ENCODE measurements at places on chromosomes 5 and 9. TPM values are rescaled to one million over a fixed set of nuclear protein-coding genes. Genes with fewer than 3 reads are reported as not detected.

GRCh38 chr5:133697536-133698258 is 85.4 kb upstream of the FSTL4 start:
- H3K4me1 ChIP-seq, result no peaks in the 10 kb centered on the region
- no peaks in the 10 kb centered on the region for H3K36me3 ChIP-seq
- no peak overlapping the region for H3K4me3 ChIP-seq
- no peak for DNase-seq

GRCh38 chr5:1724822-1725602 is 74.6 kb downstream of the MRPL36 start:
- H3K4me3 ChIP-seq, result no peak overlapping the region
- H3K27ac ChIP-seq, result no peak overlapping the region
- no peaks in the 10 kb centered on the region for H3K36me3 ChIP-seq
- no peaks in the 10 kb centered on the region for H3K27me3 ChIP-seq

GRCh38 chr9:136587944-136588662 is 42.3 kb upstream of the NOTCH1 start:
- no peak for DNase-seq
- no peak overlapping the region for H3K4me3 ChIP-seq
- H3K36me3 ChIP-seq, result no peaks in the 10 kb centered on the region
- H3K27ac ChIP-seq, result no peak overlapping the region

Gene NEUROG1
- total RNA-seq, result not detected

DNA sequence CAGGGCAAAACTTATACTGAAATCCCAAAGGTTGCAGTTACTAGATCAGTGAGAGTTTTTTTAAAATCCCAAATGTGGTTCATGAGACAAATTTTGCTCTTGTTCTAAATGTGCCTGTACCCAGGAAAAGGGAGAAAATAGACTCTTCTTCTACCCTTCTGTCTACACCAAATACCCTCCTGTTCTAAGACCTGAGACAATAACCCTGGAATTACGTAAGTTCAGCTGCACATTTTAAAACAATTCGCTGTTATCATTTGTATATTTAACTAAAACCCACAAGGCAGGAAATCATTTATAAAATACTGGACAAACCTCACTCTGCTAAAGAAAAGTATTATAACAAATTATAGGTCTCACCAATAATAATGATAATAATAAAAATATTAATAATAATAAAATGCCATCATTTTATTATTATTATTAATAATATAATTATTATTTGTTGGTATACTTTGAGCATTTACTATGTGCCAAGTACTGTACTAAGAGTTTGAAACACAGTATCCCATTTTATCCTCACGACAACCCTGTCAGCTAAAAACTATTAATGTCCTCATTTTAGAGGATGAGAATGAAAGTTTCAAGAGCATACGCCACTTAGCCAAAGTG is 49.8 kb upstream of the AFAP1L1 start:
- H3K27ac ChIP-seq, result peak overlapping the region; percentile 13
- peaks cover 9% of the 10 kb centered on the region for H3K4me1 ChIP-seq
- peak; percentile 80 for DNase-seq
- H3K36me3 ChIP-seq, result no peaks in the 10 kb centered on the region

Gene WNK2
- total RNA-seq, result 0.89 TPM

Gene PROB1
- 0.60 TPM for total RNA-seq

DNA sequence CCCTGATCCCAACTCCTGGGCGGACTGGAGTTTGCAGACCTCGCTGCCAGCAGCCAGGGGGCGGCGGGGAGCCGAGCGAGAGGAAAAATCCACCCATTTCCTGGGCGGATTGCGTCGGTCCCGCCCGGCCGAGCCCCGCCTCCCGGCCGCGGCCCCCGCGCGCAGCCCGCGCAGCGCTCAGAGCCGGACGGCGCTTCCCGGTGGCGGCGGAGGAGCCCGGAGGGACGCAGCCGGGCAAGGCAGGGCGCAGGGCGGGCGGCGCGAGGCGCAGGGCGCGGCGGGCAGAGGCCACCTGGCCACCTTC is at the start of gene OLFM1:
Gene OLFM1, plus strand, starts transcription at position 180 of the 304 bp plus-strand sequence. CDS start 322 bp downstream, outside the sequence.
- H3K4me1 ChIP-seq, result no peaks in the 10 kb centered on the region
- H3K27me3 ChIP-seq, result peaks cover 21% of the 10 kb centered on the region
- no peaks in the 10 kb centered on the region for H3K36me3 ChIP-seq

GRCh38 chr5:57754616-57755015 is 272.0 kb upstream of the ACTBL2 start:
- no peaks in the 10 kb centered on the region for H3K36me3 ChIP-seq
- no peak for DNase-seq
- no peaks in the 10 kb centered on the region for H3K27me3 ChIP-seq

Gene PCDHGB1
- total RNA-seq, result 1.5 TPM

DNA sequence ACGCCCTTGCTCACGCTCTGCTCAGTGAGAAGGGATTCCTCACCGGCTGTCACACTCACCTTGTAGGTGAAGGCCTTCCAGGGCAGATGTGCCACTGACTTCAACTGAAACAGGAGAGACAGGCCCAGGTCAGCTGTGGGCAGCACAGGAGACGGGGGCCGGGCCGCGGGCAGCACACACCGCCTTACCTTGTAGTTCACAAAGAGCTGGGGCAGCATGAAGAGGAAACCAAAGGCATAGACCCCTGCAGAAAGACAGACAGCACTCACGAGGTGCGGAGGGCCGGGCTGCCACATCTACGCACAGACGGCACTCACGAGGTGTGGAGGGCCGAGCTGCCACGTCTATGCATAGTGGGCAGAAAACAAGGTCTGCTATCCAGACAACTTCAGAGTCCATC is 23.3 kb downstream of the CLPTM1L start:
- no peak overlapping the region for H3K4me3 ChIP-seq
- no peaks in the 10 kb centered on the region for H3K27me3 ChIP-seq
- no peaks in the 10 kb centered on the region for H3K4me1 ChIP-seq
- H3K27ac ChIP-seq, result no peak overlapping the region
- peaks cover 21% of the 10 kb centered on the region for H3K36me3 ChIP-seq
- DNase-seq, result no peak

DNA sequence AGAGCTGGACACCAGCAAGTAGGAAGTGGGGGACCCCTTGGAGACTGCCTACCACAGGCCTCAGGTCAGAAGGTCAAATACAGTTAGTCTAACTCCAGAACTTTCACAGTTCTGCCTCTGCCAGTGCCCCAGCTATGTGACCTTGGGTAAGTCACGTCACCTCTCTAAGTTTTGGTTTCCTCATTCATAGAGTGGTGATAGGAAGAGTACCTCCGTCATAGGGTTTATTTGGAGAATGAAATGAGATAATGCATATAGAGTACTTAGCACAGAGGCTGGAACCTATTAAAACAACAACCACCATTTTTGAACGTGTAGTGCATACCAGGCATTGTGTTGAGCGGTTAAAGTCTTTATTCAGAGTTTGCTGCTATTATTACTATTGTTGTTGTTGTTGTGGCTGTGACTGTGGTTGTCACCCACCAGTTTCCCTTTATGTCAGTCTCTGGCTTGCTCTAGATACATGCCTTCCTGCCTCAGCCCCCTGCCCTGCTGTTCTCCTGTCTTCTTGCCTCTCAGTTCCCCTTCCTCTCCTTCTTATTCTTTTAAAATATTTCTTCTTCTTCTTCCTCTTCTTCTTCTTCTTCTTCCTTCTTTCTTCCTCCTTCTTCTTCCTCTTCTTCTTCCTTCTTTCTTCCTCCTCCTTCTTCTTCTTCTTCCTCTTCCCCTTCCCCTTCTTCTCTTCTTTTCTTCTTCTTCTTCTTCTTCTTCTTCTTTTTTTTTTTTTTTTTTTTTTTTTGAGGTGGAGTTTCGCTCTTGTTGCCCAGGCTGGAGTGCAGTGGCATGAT is 67.8 kb downstream of the RALGPS1 start:
- no peak for DNase-seq
- H3K27me3 ChIP-seq, result no peaks in the 10 kb centered on the region
- no peak overlapping the region for H3K4me3 ChIP-seq
- H3K36me3 ChIP-seq, result no peaks in the 10 kb centered on the region
- no peak overlapping the region for H3K27ac ChIP-seq

DNA sequence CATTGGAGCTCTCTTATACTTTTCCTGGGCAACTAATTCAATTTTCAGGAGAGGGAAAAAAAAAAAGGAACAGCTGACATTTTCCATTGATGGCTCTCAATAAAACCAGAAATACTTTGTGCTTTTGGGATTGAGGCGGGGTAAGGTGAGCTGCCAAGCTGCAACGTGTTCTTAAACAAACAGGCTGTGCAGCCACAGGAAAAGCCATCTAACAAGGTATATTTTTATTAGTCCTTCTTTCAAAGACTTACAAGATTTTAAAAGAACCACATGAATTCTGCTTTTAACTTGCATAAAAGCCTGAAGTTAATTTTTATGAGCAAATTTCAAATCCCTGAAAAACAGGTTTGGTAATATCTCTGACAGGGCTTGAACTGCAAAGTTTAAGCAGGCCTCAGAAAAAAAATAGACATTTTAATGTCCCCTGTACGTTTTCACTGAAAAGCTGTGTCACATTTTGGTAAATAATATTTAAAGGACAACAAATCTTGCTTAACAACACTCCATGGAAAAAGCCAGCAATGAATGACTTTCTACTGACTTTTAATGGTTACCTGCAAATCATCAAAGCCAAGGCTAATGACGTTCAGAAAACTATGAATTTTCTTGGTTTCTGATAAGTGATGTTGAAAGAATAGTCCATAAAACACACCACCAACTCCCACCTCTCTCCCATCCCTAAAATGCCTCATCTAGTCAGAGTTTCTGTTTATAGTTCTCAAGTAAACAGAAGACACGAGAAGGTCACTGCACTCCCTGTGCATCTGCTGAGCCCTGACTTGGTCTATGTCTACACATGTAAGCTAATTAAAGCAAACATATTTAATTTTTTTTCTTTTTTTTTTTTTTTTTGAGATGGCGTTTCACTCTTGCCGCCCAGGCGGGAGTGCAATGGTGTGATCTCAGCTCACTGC is 433.6 kb downstream of the PIK3R1 start:
- no peaks in the 10 kb centered on the region for H3K36me3 ChIP-seq
- no peak overlapping the region for H3K4me3 ChIP-seq
- DNase-seq, result no peak
- no peaks in the 10 kb centered on the region for H3K4me1 ChIP-seq
- no peaks in the 10 kb centered on the region for H3K27me3 ChIP-seq
- no peak overlapping the region for H3K27ac ChIP-seq

GRCh38 chr5:128121651-128122050 is 38.1 kb downstream of the SLC12A2 start:
- H3K27ac ChIP-seq, result no peak overlapping the region
- no peaks in the 10 kb centered on the region for H3K4me1 ChIP-seq
- H3K4me3 ChIP-seq, result no peak overlapping the region
- no peaks in the 10 kb centered on the region for H3K27me3 ChIP-seq
- DNase-seq, result no peak

DNA sequence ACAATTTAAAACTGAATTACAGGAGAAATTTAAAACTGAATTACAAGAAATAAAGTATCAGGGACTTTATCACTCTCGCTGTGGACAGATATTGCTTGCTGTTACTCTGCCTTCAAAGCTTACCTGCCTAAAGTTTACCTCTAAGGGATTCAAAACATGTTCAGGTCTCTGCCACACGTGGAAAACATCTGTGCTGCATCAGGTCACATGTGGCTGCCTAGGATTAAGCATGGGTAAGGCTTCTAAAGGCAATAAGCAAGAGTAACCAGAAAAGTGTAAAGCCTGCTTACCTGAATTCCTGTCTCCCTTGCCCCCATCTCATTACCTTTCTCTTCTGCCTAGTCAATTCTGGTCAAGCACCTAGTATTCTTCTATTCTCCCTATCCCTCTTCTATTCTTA is 18.9 kb downstream of the MINAR2 start:
- H3K4me3 ChIP-seq, result no peak overlapping the region
- H3K36me3 ChIP-seq, result no peaks in the 10 kb centered on the region
- H3K4me1 ChIP-seq, result no peaks in the 10 kb centered on the region
- H3K27me3 ChIP-seq, result no peaks in the 10 kb centered on the region

Gene ARID3C
- total RNA-seq, result 0.16 TPM

DNA sequence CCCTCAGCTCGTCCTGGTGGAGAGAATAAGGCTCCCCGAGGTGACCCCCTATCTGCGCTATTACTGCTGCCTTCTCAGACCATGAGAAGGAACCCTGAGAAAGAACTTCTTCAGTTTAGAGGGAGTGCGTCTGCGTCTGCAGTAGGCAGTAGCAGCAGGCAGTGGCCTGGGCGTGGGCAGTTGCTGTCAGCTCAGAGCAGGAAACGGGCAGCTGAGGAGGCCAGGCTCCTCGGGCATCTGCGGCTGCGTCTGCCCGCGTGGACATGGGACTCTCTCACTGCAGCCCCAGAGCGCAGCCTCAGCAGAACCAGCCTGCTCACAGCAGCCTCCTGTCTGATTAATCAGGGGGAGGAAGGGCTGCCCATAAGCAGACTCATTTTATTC is 49.8 kb upstream of the FCN1 start:
- no peak overlapping the region for H3K27ac ChIP-seq
- H3K36me3 ChIP-seq, result no peaks in the 10 kb centered on the region
- H3K27me3 ChIP-seq, result no peaks in the 10 kb centered on the region
- no peak overlapping the region for H3K4me3 ChIP-seq
- H3K4me1 ChIP-seq, result no peaks in the 10 kb centered on the region

Gene SAPCD2
- 0.43 TPM for total RNA-seq

DNA sequence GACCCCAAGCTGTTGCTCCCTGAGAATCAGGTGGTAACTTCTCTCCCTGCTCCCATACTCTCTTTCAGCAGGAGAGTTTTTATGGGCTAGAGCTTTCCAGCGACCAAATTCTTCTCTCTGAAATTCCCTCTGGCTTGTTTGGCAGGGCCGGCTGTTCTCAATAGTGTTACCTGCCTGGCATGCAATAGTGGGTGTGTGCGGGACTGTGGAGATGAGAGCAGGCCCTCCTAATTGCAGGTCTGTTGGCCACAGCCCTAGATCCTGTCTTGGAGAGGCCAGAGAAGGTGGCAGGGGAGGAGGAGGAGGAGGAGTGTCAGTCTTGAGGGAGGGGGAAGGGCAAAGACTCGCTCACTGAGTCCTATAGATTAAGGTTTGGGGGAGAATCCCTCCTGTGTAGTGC is 29.5 kb downstream of the AQP7 start:
- peaks cover 5% of the 10 kb centered on the region for H3K4me1 ChIP-seq
- H3K27me3 ChIP-seq, result no peaks in the 10 kb centered on the region
- no peak for DNase-seq
- no peak overlapping the region for H3K4me3 ChIP-seq
- H3K27ac ChIP-seq, result no peak overlapping the region

Gene TNIP1
- 119 TPM for total RNA-seq

Gene CD14
- 0.34 TPM for total RNA-seq

All from astrocyte (in vitro differentiated cells and primary cell).